HTR-8/SVneo (cell line): ENCODE measurements at places on chromosomes 6 and 20.

DNA sequence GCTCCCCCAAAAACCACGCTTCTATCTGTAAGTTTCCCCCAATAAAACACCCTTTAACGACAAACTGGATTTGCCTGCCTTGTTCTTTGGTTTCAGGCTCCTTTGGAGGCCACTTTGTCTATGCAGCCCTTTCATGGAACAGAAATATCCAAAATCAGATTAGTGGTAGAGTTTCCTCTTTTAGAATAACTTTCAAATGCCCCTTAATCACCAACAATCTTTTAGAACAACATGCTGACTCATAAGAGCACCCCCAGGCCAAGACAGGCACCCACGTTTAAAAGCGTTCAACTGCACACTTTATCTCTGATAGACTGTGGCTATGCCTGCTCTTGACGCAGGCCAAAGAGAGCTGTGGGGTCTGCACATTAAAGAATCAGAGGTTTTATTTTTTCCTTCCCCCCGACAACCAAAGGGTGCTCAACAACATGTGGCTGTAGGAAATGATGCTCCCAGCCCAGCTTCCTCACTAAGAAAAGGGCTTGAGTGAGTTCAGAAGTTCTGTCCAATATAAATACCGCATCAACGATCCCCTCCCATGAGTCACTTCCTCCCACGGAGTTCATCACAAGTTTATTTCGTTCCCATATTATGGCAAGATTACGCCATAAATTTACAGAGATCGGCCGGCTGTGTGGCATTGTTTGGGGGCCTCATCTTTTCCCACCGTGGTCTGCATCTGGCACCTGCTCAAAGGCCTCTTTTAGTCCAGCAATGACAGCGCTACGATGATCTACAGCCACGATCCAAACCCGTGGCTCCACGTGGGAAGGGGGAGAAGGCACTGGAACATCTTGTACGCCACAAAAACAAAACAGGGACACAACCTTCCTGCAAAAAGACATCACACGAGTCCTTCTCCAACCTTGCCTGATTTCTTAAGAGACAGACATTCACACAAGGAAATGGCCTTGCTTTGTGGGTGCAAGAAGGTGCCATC lies 88.8 kb upstream of the NFATC2 start:
- peak; percentile 100 for DNase-seq

- DNase-seq, result no peak
Measured at GRCh38 chr20:37397076-37397953, 51.4 kb downstream of the SRC start.

DNA sequence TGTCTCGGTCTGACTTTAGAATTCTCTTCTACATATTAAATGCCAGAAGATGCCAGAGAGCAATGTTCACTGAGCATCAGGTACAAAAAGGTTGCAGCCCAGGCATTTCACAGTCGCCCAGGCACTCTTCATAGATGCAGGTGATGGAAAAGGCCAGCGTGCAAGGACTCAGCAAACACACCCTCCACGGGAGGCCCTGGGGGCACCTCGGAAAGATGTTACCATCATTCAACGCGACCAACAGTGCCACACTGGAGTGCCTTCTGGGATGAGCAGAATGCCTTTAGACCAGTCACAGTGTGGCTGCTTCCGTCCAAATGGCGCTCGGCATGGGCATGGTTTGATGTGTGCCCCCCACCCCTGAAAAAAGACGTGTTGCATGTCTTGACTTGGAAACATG lies 4.5 kb upstream of the RAMACL start:
- no peak for DNase-seq

GRCh38 chr6:112330879-112331265 lies 16.3 kb upstream of the RFPL4B start:
- DNase-seq, result no peak

- no peak for DNase-seq
Measured at GRCh38 chr6:109769213-109769612, 78.1 kb downstream of the FIG4 start.

DNA sequence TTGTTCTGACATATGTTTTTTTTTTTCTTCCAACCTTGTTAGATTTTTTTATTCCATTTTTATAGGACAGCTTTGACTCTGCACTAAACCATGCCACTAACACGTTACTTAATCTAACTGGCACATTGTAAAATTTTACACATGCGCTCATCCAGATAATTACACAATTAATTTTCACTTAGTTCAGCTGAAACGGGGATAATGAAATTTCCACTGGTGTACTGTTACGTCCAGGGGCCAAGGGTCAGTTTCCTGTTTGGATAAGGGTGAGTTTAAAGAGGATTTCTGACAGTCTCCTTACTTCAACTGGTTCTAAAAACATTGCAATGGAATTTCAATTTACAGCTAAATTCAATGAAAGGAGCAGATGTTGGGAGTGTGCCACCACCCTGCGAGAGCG lies 221.8 kb upstream of the CEP162 start:
- no peak for DNase-seq

DNA sequence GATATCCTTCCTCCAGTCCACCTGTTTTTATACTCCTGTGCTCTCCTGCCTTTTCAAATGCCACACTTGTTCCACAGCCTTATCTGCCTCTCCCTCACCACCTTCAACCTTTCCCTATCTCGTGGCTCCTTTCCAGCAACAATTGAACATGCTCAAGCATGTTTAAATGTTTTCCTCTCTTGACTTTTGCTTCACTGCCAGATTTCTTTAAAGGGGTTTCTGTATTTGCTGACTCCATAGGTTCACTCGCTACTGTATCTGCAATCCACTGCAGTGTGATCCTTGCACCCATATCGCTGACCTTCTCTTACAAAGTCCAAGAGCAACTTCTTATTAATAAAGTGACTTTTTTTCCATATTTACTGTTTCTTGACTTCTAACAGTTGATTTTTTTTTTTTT lies 11.2 kb upstream of the GMNN start:
- DNase-seq, result no peak

DNA sequence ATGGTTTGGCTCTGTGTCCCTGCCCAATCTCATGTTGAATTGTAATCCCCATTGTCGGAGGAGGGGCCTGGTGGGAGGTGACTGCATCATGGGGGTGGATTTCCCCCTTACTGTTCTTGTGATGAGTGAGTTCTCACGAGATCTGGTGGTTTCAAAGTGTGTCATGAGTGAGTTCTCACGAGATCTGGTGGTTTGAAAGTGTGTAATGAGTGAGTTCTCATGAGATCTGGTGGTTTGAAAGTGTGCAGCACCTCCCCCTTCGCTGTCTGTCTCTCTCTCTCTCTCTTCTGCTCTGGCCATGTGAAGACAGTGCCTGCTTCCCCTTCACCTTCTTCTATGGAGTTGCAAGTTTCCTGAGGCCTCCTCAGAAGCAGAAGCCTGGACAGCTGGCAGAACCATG lies 87.6 kb downstream of the MYLK4 start:
- no peak for DNase-seq

DNA sequence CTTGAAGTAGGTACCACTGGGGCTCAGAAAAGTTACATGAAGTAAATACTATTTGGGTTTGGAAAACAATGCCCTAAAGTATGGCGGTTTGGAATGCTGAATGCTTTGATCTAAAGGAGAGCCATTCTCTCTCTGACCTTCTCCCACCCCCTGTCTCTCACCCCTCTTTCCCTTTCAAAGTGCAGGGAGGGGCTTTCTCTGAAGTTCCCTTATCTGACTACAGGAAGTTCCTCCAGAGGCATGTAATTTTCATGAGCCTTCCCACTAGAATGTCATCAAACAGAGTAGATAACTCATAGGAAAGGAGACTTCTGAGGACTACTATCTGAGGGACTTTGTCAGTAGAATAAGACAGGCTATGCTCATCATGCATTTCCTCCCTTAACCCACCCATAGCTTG lies 216.7 kb upstream of the PCSK2 start:
- no peak for DNase-seq
